ENCODE measurements at places on chromosomes 7 and 10.
A peak's percentile ranks its signal among the peaks of the same experiment; 100 is the strongest.

DNA sequence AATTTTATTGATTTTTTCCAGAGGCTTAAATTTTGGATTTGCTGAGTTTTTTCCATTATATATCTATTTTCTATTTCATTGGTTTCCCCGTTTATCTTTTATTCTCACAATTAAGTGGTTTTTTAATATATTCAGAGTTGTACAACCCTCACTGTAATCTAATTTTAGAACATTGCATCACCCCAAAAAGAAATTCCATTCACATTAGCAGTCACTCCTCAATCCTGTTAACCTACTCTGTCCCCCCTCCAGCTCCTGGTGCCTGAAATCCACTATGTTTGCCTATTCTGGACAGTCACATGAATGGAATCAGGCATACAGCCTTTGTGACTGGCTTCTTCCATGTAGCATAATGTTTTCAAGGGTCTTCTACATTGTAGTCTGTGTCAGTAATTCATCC, 55.8 kb upstream of the ITGA8 start:
- DNase-seq = no peak

- no peak for DNase-seq
These were observed 188.8 kb downstream of the CALN1 start for GRCh38 chr7:72223351-72223750.

DNA sequence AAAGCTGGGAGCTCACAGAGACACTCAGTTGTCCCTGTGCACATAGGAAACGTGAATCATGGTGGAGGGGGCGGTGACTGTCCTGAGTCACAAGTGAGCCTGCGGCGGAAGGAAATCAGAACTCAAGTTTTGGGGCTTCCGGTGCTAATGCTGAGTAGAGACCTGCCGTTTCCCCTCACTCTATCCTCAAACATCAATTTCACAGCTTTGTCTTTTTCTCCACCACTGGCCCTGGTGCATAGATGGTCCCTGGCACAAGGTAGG, 21.9 kb downstream of the ADCYAP1R1 start:
- no peak for DNase-seq

- no peak for DNase-seq
These were observed 169.8 kb downstream of the SGMS1 start for GRCh38 chr10:50453940-50454339.

DNA sequence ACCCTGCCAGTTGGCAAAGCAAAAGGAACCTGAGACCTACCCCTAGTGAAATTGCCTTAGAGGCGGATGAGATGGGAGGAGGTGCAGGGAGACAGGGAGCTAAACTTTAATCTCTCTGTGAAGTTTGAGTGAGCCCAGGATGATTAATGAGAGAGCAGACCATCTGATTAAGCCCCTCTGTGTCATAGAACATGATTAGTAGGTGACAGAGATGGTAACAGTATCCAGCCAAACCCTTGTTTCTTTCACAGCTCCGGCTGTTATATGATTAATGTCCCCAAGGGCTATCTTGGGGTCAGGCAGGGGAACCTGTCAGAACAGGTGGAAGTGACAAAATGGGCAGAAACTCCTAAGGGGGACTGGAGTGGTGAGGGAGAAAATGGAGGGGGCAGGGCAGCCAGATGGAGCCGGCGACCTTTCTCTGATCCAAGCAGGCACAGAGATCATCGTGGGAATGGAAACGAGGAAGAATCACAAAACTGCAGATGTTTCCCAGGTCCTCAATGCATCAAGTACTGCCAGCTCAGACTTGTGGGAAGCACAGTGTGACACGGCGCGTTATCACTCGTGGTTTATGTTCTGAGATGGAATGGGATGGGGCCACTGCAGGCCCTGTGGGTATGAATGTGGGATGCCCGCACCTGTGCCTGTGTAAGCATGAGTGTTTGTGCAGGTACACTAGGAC, 684.2 kb downstream of the LRMDA start:
- DNase-seq = peak; percentile 93

DNA sequence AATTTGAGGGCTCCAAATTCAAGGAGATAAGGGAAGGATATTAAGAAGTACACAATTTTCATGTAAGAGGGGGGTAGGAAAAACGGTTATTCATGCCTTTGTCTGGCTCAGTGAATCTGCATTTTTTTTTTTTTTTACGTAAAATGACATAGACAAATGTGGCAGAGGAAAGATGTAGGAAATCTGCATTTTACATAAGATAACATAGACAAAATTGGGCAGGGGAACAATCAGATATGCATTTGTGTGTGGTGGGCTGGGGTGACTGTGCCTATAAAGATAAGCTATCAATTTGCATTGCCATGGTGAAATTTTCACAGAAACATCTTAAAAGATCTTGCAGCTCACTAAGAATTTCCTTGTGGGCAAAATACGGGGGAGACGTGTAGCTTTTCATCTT, 92.7 kb upstream of the GPR141 start:
- no peak for DNase-seq

DNA sequence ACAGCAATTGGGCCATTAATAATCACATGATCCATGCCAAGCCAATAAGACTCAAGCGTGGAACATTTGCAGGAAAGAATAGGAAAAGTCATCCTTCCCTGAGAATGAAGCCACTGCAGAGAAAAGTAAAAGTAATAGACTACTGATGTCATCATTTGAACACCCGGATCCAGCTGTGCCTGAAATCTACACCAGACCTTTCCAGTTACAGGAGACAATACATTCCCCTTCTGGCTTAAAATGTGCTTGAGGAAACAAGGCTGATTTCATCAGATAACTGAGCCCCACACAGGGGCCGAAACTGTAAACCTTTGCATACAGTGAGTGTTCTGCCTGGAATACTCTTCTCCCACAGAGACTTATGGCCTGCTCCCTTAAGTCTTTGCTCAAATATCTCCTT, 232.8 kb downstream of the KCNMA1 start:
- DNase-seq = no peak

DNA sequence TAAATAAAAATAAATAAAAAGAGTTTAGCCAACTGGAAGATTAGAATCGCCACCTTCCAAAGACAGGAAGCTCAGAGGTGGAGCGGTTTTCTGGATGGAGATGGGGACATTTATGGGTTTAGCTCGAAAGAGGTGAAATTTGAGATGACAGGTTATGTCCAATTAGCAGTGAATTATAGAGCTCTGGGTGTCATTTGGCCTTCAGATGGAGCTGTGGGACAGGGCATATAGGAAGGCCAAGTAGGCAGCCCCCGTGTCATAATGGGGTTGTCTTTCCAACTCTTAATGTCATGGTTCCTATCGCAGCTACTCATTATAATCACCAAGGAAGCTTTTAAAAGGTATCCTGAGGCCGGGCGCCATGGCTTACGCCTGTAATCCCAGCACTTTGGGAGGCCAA, 21.0 kb upstream of the EEPD1 start:
- DNase-seq = no peak

GRCh38 chr7:90472805-90473540, 3.5 kb downstream of the PTTG1IP2 start:
- DNase-seq = no peak

- DNase-seq = no peak
These were observed 86.8 kb downstream of the CPEB3 start for GRCh38 chr10:92203919-92204623.

DNA sequence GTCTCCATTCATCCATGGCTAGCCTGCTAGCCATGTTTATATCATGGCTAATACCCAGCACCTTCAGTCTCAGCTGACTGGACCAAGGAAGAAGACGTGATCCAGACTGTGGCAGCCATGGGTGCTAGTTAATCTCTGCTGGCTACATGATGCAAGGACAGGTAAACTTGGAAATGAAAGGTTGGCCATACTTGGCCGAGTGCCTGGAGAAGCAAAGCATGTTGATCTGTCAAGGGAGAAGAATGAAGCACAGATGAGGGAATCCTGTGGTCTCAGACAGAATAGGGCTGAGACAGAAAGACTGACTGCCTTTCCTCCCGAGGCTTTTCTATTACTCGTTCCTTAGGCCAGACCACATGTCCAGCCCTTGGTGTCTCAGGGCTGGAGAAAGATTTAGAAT, 41.1 kb downstream of the CPVL start:
- DNase-seq = no peak

GRCh38 chr10:83432261-83433045, 706.9 kb upstream of the GHITM start:
- DNase-seq = no peak

DNA sequence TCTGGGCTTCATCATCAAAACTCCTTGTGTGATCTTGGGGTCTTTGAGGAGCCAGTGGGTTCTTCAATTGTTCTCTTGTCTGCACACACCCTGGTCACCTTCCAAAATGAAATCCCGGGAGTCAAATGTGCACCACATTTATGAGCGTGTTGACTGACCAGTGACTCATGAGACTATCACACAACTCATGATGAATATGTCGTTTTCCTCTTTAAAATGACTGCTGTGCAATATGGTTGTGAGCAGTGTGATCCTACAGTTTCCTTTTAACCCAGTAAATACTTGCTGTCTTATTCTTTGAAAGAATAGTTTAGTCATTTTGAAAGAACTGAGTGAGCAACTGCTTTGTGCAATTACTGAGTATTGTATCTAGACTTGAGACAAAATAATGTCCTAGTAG, 149.2 kb downstream of the DYNC1I1 start:
- no peak for DNase-seq

- no peak for DNase-seq
These were observed 89.1 kb downstream of the TNS3 start for GRCh38 chr7:47492716-47493325.

GRCh38 chr10:32199714-32200394, 143.6 kb upstream of the KIF5B start:
- DNase-seq = no peak
